ENCODE measurements at places on chromosomes 1 and 21. TPM values are rescaled to one million over a fixed set of nuclear protein-coding genes. Genes with fewer than 3 reads are reported as not detected.

Gene ZNF326
- 9.3 TPM for polyA plus RNA-seq

Gene SLC35A3
- 10.8 TPM for polyA plus RNA-seq

Gene TNNT2
- polyA plus RNA-seq, result 4.0 TPM

Gene GLUL
- 2,889 TPM for polyA plus RNA-seq

Gene CRYAA
- polyA plus RNA-seq, result not detected

Gene TTC22
- 3.7 TPM for polyA plus RNA-seq

Gene TCEA3
- 37.5 TPM for polyA plus RNA-seq

Gene GPR37L1
- polyA plus RNA-seq, result 0.04 TPM

Gene CYB561D1
- 8.2 TPM for polyA plus RNA-seq

Gene CACNA1S
- 0.01 TPM for polyA plus RNA-seq

Gene UTS2
- not detected for polyA plus RNA-seq

Gene COG2
- 8.6 TPM for polyA plus RNA-seq

Gene DNAI4
- 4.4 TPM for polyA plus RNA-seq

Gene CDA
- polyA plus RNA-seq, result 3.3 TPM

- DNase-seq, result peak; percentile 50
Observed at GRCh38 chr1:170415710-170416372, 116.1 kb upstream of the GORAB start.

GRCh38 chr1:12150456-12151200 is 16.2 kb upstream of the TNFRSF1B start:
- DNase-seq, result no peak

GRCh38 chr1:224434691-224435317 is at the start of gene WDR26:
WDR26 (minus strand) TSS chr1:224434797.
- peak; percentile 94 for DNase-seq

- no peak for DNase-seq
Observed at GRCh38 chr1:209265301-209265700, 318.2 kb upstream of the CAMK1G start.

DNA sequence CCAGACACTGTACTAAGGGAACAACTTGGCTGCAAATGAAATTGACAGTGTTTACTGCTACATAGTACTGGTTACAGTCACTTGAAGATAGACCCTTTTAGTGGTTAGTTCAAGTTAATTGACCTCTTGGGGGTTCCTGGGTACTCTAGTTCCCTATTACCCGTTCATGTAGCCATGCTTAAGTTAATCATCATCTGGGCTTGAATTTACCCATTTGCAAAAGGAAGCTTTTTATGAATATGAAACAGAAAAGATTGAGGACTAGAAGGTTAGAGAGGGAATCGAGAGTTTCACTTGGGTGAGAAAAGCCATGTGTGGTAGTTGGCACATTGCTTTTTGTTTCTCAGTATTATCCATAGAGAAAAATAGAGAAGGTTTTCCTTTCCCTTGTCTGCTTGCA is 2.7 kb downstream of the MIA3 start:
- no peak for DNase-seq

GRCh38 chr1:62050165-62050564 is 144.5 kb upstream of the L1TD1 start:
- no peak for DNase-seq

DNA sequence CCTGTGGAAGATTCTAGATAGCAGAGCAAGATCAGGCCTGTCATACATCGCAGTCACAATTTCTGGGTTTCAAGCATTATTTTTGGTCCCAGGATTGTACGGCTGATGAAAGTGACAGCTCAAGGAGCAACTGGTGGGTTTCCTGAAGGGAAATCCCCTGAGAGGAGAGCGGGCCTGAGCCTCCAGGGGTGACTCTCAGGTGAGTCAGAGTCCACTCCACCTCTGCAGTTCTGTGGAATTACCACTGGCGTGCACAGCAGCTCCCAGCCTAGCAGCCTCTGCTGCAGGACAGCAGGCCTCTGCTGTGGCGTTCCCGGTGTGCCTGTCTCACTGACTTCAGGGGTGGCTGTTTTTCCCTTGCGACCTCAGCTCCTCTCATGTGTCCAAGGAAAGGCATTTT is 24.4 kb downstream of the SLC66A1 start:
- no peak for DNase-seq

- DNase-seq, result peak; percentile 45
Observed at GRCh38 chr1:175877939-175878737, 134.7 kb upstream of the TNR start.

GRCh38 chr1:77762072-77762476 is 2.4 kb upstream of the USP33 start:
- DNase-seq, result no peak

DNA sequence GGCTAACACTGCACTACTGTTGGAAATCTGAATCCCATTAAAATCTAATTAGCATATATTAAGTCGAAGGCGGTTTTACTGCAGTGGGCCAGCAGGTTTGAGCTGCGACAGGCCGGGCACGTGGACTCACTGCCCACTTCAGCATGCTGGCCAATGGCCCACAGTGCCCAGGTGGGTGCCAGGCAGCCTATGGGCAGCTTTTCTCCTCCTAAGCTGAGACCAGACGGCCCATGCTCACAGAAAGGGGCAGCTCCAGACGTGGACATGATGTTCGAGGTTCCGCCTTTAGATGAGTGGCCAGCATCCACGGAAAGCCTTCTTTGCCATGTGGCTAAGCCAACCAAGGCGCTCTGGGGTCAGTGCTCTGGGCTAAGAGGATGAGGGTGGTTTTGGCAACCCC is 89.8 kb upstream of the KLHDC7A start:
- DNase-seq, result no peak

DNA sequence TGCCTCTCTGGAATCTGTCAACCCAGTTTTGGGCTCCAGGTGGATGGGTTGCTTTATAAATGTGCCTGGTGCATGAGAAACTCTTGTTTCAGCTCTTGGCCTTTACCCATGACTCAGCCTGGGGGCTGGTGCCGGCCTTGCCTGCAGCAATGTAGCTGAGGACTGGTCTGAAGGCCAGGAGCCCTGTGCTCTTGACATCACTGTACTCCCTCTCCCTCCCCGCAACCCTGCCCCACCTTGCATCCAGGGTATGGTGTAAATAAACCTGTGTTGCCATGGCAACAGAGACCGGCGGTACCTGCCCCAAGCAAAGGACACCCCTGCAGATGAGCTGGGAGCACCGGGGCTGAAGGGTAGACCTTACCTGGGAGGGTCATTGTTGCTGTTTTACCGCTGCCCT is 13.3 kb downstream of the FAM151A start:
- DNase-seq, result no peak

DNA sequence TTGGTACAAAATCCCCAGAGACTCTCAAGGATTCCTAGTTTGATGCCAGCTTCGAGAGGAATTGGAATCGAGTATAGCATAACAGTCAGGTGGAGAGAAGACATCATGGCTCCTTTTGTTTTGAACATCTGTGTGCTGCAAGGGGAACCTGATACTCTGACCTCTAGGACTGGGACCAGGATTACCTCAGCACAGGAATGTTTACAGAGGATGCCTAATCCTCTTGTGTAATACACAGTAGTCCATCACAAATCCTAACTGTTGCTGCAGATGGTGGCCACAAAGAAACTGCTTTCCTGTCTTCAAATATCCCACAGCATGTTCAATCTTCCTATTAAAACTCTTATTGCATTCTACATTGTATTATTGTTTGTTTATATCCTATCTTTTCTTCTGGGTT is 111.8 kb upstream of the PRMT6 start:
- no peak for DNase-seq

DNA sequence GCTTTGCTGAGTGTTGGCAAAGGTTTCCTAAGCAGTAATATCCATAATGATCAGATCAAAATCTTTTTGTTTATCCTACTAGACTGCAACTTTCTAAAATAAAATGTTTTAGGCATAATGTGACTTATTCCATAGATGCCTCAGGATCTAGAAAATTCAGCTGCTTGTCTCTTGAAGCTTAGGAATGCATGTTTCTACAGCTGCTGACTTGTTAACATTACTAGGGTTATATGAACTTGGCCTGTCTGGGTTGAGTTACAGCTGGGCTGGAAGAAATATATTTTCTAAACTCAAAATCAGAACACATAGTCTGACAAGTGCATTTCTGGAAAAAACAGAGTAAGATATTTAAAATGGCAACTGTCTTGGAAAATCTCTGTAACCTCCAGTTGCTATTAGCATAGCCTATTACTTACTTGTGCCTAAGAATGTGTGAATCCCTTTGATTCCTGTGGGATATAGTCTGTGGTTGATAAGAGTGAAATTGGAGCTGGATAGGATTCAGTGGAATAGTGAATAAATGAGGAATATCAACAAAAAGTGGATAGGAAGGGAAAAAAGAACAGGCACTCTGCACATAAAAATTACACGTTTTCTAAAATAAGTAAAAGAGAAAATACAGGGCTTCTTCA is 61.2 kb downstream of the RGS4 start:
- DNase-seq, result no peak

DNA sequence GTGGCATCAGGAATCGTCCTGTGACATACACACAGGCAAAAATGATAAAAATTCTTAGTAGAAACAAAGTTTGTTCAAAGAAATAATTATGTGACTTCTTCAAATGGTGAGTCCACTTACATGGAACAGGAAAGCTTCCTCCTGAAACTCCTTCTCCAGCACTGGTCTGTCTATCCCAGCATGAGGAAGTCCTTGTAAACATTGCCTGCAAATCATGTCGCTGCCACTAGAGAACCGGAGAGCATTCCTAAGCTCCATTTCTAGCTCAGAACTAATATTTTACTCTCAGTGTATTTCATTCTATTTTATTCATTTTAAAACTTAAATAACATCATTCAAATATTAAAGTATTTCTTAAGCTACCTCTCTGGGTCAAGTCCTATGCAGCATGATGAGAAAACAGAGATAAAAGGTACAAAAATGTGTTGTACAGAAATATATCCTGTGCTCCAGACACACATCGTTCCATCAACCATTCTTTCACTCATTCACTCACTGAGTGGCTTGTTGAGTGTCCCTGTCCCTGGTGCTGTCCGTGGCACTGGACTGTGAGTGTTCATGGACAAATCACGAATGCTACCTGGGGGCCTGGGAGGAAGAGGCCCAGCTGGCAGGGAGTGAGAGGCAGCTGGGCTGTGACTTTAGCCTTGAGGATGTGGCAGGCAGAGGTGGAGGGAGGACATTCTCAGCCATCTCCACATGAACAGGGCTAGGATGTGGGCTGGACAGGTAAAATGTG is 10.0 kb downstream of the CYP4A22 start:
- DNase-seq, result no peak

DNA sequence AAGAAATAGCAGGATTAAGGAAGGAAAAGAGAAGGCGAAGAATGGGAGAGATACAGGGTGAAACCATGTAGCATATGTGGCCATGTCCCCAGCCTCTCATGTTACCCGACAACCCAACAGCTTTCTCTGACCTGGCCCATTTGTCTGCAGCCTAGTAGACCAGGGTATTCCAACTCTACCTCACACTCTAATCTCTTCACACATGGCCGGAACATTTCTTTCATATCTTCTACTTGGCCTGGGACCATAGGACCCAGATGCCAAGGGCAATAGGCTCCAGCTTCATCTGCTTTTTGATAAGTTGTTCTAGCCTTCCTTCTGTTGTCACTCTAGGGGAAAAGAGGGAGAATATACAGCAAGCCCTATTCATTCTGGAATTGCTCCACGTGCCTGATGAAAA is 95.0 kb upstream of the DPT start:
- DNase-seq, result no peak

DNA sequence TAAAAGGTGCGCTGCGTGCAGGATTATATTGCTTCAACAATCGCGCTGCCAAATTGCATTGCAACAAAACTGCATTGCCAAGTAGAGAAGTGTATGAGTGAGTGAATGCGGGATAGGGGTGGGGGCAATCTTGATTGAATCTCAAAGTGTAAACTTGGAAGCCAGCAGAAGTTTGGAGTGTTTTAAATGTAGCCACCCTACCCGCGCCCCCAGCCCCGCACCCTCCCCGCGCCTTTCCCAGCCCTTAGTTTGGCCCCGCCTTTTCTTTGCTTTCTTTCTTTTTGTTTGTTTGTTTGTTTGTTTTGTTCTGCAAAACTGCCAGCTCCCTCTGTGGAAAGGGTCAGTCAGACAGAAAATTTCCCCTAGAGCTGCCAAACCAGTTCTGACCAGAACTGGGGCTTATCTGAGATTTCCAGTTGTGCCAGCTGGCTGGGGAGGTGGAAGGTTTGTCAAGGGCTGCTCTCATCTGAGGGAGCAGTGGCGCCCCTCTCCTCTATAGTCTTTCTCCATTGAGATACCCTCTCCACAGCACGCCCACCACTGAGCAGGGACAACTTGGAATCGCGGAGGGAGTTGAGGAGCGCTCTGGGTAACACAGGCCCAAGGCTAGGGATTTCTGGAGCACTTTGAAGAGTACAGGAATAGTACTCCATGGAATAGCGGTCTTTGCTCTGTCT is 666 bp upstream of the BEND5 start:
- peak; percentile 58 for DNase-seq

DNA sequence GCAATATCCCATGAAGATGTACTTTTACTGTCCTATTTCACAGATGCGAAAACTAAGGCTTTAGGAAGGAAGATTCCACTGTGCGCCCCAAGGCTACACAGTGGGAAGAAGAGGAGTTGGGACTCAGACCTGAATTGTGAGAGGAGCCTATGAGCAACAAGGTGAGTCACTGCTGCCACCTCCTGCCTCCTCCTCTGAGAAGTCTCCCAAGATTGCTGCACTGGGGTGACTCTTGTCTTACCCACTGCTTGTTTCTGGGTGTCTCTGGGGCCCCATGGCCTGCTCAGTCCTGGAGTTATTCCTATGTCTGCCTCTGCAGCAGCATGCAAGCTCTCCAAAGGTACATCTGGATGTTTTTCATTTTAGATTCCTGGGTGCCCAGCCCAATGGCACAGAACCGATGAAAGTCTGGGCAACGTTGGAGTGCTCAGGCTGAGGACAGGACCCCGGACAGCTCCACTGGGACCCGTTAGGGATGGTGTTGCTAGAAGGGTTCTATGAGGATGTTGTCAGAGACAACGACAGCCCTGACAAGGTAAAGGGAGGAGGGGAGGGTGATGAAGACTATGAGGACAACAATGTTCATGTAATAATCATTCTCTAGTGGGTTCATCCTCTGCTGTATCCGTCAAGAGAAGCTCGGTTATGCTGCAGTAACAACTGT is 11.0 kb upstream of the C1QA start:
- DNase-seq, result peak; percentile 47

DNA sequence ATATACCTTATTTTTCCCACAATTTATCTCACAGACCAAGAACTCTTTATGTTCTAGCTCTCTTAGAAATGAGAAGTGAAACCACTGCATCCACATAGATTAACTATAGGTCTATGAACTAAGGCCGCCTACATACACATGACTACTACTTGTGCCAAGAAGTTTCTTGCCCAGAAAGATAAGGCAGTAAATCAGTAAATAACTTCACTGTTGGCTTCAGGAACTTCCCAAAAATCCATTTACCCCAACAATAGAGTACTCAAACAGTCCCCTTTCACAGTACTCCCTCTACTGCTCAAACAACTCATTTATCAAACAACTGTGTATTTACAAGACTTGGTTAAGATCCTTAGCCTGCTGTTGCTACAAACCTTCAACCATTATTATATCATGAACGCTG is 96.5 kb downstream of the NME7 start:
- no peak for DNase-seq

- DNase-seq, result no peak
Observed at GRCh38 chr1:53851571-53852285, 13.6 kb upstream of the NDC1 start.

Data from lung (tissue), 17 donors.